ENCODE measurements at places on chromosomes 7 and 10.

DNA sequence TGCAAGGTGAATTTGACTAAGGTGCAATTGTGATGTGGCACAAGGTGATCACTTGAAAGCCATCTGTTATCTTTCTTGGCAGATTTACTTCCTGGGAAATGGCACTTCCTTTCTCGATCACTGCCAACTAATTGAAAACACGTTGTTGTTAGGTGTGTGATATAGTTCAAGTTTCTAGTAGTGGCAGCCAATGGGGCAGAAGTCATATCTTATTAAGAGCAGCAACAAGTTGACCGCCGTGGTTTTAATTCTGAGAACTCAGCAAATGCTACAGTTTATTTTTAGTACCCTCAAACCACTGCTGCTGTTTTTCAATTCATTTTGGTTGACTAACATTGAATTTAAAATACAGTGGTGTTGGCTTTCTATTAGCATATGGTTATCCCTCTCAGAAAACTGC lies 1.6 kb downstream of the CHN2 start:
- DNase-seq: no peak

DNA sequence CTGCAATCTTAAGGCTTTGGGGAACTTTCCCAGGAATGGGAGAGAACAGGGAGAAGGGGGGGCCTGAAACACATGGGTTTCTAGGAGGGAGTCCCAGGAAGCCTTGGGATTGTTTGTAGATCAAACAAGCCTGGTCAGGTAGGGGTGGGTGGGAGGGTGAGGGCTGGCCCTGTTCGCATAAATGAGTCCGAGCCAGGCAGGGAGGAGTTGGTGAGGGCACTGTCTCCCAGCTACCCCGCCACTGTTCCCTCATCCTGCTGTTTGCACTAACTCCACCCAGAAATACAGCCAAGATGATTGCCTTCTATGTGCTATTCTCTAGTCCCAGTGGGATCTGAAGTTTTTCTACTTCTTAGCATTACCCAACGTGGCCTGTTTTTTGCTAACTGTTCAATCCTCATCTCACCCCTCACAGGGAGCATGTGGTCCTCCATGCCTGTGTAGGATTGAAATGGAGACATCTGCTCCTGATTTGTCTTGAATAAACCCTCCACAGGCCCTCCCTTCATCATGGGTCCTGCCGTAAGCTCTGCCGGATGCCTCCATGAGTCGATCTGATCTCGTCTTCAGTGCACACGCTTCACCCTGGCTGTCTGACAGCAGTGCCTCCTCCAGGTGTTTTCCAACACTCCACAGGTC lies 257.0 kb downstream of the COBL start:
- no peak for DNase-seq

GRCh38 chr10:36492590-36493515 lies 632.5 kb upstream of the ANKRD30A start:
- no peak for DNase-seq

DNA sequence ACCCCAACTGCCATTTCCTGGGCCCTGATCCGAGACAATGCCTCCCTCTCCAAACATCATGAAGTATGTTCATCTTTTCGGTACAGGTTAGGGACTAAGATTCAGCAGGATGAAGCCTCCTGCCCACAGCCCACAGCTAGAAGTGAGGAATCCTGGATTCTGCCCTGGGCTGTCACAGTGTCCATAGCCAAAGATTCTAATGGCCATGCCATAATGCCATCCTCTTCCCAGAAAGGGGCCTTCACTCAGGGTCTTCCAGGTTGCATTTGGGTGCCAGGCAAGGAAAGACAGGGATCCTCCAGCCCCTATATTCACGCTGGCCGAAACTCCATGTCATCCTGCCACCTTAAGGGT lies 15.7 kb upstream of the ZMIZ1 start:
- peak; percentile 14 for DNase-seq

- DNase-seq: no peak
These were observed 19.7 kb upstream of the NKX2-3 start for GRCh38 chr10:99513061-99513460.

DNA sequence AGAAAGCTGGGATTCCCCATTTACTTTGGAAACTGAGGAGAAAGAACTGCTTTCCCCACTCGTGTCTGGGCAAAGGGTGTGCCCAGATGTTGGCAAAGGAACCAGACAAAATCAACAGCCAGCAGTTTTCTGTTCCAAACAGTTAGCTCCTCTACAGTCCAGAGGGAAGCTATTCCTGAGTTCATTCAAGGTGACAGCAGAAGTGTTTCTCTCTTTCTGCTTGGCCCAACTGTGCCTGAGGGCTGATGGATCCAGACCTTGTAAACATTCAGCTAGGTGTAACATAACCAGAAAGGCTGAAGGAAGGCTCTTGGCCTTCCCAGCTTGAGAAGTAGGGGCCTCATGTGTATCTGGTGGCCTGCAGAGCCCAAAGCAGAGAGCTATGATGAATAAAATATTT lies 7.0 kb upstream of the ALDH18A1 start:
- no peak for DNase-seq

- DNase-seq: no peak
These were observed 719 bp downstream of the ZNF33B start for GRCh38 chr10:42637648-42638054.

GRCh38 chr7:136931169-136931867 lies 62.9 kb downstream of the CHRM2 start:
- no peak for DNase-seq

DNA sequence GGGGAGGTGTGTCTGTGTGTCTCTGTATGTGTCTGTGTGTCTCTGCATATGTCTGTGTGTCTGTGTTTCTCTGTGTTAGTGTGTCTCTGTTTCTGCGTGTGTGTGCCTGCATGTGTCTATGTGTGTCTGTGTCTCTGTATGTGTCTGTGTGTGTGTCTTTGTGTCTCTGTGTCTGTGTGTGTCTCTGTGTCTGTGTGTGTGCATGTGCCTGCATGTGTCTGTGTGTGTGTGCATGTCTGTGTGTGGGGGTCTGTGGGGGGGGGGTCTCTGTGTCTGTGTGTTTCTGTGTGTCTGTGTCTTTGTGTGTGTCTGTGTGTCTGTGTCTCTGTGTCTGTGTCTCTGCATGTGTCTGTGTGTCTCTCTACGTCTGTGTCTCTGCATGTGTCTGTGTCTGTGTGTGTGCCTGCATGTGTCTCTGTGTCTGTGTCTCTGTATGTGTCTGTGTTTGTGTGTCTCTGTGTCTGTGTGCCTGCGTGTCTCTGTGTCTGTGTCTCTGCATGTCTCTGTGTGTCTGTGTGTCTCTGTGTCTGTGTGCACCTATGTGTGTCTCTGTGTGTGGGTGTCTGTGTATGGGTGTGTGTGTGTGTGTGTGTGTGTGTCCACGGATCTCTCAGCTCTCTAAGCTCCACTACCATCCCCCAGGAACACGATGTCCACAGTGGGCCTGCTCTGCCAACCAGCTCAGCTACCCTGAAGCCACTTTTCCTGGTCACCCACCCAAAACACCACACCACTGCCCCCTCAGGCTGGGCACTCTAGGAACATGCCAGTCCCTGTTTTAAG lies 41.7 kb downstream of the RASGEF1A start:
- no peak for DNase-seq

DNA sequence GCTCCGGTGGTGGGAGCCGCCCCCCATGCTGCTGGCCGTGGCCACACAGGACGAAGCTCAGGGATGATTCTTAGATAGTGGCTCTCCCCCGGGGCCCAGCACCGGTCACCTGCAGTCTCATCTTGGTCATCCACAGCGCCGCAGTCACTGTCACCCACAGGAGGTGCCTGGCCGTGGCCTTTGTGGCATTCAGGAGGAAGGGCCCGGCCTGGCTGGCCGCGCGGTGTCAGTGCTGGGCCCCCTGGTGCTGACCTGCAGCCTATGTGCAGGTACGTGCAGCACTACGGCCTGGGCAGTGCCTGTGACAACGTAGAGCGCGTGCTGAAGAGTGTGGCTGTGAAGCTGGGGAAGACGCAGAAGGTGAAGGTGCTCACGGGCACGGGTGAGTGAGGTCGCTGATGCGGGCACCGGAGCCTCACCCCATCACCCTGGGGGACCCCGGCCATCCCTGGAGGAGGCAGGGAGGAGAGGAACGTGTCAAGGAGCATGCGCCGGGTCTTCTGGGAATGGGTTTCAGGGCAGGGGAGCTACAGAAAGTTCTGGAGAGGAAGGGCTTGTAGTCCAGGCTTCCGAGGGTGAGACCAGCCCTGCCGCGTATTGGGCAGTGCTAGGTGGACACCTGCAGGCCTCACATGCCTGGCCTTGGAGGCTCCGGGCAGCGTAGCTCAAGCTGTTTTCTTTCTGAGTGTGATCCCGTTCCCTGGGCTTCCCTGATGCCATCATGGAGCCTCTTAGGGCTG lies 5.0 kb downstream of the SPRN start:
- no peak for DNase-seq

GRCh38 chr10:18822156-18822555 lies 162.9 kb downstream of the ARL5B start:
- DNase-seq: no peak

GRCh38 chr10:63415640-63416244 lies 50.0 kb downstream of the JMJD1C start:
- no peak for DNase-seq

GRCh38 chr7:44283381-44284211 lies 41.8 kb downstream of the CAMK2B start:
- peak; percentile 73 for DNase-seq

- DNase-seq: no peak
These were observed 270.5 kb downstream of the POU6F2 start for GRCh38 chr7:39248041-39248691.

DNA sequence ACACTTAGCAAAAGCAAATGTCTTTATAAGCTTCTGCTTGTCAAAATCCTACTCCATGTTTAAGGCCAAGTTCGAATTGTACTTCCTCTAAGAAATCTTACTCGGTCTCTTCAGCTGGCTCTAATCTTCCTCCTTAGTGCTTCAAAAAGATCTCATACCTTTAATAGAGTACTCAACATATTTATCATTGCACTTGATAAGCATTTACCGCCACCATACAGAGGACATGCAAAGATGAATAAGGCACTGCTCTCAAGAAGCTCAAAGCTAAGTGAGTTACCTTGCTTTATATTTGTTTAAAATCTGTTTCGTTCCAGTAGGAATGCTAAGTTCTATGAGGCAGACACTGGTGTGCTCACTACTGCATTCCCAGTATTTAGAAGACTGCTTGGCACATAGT lies 61.9 kb upstream of the DNAJB12 start:
- no peak for DNase-seq

GRCh38 chr7:79453558-79454360 lies at the start of gene MAGI2:
Gene MAGI2, minus strand, starts transcription at chr7:79453667. Its CDS starts 347 bp downstream, at chr7:79453320.
- peak; percentile 90 for DNase-seq

DNA sequence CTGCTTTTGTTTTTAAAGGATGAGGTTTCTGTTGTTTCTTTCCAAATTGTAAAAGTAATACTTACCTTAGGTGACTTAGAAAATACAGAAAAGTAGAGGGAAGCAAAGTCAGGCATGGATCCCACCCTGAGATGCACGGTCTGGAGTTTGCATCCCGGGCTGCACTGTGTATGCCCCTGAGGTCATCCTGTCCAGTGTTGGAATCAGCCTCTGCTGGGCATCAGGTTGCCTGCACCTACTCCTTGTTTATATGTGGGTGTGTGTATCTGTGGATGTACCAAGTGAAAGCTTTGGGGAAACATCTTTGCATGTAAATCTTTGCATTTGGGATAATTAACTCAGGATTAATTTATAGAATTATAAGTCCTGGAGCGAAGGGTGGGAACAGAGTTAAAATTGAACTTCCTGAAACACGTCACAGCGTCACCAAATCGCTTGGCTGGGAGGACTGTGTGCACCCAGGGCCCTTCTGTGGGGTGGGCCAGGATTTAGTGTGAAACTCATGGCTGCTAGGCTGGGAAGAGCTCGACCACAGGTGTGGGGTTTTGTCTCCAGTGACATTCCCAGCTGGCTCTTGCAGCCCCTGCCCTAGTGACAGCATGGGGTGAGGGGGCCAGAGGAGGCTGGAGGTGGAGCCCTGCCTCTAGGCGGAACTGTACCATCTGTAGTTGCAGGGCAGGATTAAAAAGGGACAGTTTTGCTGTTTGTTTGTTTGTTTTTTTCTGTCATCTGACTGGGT lies 27.9 kb downstream of the GTF2IRD1 start:
- no peak for DNase-seq

DNA sequence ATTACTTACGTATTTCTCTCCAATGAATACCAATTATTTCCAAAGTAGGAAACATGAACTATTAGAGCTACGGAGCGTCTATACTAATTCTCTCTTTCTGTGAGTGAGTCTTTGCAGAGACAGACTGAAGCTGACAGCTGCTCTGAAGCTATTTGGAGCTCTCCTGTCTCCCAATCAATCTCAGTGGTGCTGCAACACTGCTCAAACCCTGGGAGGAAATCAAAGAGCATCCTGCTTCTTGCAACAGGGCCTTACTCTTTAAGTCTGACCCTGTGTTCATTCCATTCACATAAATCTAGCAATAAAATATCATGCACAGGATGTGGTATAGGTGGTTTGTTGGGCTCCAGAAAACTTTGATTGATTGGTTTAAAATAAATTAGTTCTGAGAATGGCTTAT lies 685.7 kb upstream of the IGFBP3 start:
- DNase-seq: no peak

DNA sequence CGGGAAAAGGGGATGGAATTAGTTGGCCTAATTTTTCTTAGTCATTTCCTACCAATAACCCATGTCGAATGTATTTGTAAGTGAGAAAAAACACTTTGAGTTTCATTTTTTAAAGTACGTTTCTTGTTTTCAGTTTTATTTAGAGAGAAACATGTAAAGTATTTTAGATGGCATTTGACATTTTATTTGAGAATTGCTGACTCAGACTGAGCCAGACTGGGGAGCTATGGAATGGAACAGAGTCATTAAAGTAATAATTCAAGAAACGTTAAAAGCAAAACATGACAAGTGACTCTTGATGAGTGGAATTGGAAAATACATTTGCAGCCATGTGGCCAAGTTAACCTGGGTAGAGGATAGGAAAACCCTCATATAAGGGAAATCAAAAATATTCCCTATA lies 286.1 kb upstream of the NPSR1 start:
- DNase-seq: no peak

DNA sequence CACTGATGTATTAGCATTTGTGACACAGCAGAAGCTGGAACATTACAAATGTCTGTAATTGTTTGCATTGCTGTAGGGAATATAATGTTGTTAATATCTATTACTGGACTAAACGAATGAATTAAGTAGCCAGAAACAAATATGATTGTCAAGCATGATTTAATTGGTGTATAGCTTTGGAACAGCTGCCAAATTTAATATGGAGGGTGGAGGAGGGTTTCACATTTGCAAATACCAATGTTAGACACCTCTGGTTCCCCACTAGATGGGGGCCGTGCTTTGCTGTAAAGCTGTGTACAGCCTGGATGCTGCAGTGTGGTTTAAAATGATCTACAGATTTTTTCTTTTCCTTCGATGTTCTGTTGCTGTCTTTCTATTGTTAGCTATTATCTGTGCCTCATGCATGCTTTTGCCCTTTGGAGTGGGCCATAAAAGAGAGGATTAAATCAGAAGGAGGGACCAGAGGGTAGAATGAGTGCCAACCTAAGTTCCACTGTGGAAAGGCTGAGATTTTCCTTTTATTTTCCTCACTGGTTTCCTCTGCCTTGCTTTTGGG lies 23.1 kb downstream of the DNAJB9 start:
- peak; percentile 20 for DNase-seq
